ENCODE measurements at places on chromosomes 12 and 14.

GRCh38 chr14:36785511-36785910 is 123.9 kb downstream of the PAX9 start:
- DNase-seq, result no peak

DNA sequence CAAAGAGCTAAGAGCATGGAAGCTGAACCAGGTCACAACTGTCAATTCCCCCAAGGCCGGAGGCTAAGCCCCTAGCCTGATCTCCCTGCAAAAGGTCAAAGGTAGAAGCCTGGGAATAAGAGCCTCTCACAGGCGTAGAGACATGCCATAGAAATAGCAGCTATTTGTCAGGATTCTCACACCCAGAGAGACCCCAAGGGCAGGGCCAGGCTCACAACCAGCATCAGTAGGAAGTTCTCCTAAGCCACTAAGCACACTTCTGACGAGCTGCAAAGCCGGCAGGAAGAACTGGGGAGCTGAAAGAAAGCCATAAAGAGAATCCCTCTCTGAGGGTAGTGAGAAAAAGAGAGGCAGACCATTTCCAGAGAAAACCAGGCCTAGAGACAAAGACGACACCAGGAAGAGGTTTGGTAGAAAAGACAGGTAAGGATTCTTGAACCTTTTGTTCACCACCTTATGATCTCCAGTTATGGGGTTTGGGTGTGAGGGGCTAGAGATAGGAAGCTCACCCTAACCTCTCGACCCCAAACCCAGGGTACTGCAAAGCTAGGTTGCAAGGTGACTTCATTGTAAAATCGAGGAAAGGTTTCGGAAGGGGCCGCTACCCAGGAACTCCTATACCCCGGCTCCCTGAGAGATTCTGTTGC is 1.0 kb downstream of the SMARCC2 start:
- DNase-seq, result no peak

- no peak for DNase-seq
These were observed 153.6 kb downstream of the ATP23 start for GRCh38 chr12:58095002-58095401.

- DNase-seq, result no peak
These were observed 7.2 kb upstream of the WSCD2 start for GRCh38 chr12:108121728-108122471.

DNA sequence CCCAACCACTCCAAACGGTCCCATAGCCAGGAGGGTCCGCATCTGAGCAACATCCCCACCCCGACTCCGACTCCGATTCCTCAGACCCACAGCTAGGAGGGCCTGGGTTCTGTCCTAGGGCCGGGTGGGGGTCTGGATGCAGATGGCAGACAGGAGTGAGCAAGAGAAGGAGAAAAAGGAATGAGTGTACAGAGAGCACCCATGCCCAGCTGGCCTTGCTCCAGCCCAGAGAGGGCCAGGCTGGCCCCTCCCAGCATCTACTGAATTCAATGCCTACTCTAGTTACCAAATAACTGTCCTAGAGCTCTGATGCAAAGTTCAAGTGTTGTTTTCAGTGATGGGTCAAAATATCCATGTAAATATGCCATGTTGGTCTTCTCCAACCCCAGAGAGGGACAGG is 40.8 kb downstream of the VDR start:
- no peak for DNase-seq
